ENCODE measurements at places on chromosomes 1 and 21. TPM values are rescaled to one million over a fixed set of nuclear protein-coding genes. Genes with fewer than 3 reads are reported as not detected.

The RPTN gene
- total RNA-seq = not detected

DNA sequence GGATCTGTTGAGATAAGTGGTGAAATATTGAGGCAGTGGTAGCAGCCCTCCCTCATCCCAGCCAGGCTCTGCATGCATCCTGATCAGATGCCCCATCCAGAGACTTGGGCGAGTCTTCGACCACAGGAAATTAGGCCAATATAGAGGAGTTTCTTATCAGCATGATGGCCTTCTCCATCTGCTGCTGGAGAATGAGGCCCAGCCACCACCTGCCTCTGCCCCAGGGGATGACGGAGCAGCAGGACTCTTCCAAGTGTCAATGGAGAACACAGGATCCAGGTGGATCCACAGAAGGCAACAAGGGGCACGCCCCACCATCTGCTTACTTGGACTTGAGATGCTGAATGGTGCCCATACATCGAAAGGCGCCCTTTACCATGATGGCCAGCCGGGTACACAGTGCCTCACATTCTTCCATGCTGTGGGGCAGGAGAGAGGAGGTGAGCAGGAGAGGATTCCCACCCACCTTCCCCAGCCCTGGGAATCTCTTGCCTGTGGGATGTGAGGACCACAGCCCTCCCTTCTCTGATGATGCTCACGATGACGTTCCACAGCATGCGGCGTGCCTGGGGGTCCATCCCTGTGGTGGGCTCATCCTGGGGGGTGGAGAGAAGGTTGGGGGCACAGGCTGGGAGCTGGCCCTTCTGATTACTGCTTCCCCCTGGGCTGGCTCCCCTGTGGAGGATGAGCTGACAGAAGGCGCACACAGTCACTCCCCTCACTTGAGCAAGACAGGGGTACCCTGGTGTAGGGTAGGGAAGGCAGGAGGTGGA is 91.5 kb upstream of the GCLM start:
- no peak for DNase-seq

DNA sequence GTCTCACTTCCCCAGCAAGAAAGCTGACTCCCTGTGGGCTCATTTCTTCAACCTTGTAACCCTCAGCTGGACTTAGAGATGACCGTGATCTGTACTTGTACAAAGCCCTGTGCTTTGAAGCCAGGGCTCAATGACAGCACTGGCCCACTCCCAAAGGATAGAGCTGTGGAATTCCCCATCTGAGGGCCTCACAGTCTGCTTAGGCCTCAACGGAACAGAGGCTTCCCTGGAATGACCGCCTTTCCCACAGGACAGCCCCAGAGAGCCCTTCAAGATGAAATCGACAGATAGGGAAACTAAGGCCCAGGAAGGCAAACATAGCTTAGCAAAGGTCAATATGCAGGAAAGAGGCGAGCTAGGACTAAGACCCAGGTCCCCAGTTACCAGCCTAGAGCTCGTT is 11.5 kb downstream of the SLC9A1 start:
- DNase-seq = no peak

- no peak for DNase-seq
These were observed 238.4 kb downstream of the NPHP4 start for GRCh38 chr1:5753549-5754421.

GRCh38 chr1:10599194-10599861 is 124.6 kb downstream of the PEX14 start:
- DNase-seq = no peak

The CREG1 gene
- total RNA-seq = 13.8 TPM

The INKA2 gene
- total RNA-seq = 0.77 TPM

- DNase-seq = no peak
These were observed 1.0 kb upstream of the MFN2 start for GRCh38 chr1:11979028-11979850.

DNA sequence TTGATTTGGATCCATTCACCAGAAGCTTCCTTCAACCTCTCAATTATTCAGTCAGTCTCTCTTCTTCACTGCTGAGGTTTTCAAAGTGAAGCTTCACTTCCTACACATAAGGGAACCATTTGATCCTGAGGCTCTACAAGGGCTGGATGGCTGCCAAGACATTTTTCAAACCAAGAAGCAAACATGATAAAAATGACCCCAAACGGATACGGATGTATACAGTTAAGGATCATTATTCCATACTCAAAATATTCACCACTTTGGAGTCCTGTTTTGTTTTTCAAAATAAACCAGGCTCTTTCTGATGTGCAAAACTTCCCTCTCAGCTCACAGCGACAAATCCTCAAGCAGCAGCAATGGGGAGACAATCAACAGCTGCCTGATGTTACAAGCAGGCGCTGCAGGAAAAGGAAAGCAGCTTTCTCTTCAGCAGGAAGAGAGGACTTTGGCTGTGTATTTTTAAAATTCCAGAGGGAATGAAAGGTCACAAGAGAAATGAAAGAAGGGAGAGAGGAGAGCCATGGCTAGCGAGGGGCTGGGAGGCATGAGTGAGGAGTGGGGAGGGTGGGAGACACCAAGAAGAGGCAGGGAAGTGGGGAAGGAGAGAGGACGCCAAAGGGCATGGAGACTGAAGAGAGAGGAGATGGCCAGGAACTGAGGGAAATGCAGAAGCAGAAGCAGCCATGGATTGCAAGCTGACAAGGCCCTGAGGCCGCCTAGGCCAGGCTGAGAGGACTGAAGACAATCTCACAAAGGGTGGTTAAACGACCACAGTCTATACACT is 145.4 kb downstream of the SLC45A1 start:
- no peak for DNase-seq

- DNase-seq = no peak
These were observed 119.2 kb upstream of the ATP1B1 start for GRCh38 chr1:168987330-168987729.

DNA sequence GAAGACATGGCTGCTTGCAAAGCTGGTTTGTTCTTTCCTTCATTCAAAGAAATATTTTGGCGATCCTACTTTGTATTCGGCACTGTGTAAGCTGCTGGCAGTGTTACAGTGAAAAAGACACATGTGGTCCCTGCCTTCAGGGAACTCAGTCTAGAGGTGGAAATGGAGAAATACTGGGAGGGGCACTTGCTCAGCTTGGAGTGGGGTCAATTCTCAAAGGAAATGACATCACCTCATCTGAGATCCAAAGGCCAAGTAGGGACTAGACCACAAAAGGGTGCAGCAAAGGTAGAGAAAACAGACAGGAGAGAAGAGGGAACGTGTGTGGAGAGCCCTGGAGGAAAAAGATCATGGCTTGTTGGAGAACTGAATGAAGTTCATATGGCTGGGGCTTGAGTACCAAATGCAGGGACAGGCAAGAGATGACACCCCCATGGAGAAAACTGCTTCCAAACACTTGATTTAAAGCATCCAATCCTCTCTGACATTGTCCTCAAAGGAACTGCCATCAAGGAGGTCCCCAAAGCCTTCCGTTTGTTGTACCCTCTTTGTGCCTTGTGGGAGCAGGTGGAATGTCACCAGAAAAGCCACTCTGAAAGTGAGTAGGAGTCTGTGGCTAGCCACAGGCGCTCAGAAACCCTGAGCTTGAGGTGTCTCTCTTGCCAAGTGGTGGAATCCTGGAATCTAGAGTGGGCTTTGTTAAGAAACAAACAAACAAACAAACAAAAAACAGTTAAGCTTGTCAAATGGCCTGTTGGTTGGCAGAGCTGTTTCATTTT is 48.3 kb upstream of the TDRD10 start:
- DNase-seq = no peak

The MEX3A gene
- total RNA-seq = not detected

DNA sequence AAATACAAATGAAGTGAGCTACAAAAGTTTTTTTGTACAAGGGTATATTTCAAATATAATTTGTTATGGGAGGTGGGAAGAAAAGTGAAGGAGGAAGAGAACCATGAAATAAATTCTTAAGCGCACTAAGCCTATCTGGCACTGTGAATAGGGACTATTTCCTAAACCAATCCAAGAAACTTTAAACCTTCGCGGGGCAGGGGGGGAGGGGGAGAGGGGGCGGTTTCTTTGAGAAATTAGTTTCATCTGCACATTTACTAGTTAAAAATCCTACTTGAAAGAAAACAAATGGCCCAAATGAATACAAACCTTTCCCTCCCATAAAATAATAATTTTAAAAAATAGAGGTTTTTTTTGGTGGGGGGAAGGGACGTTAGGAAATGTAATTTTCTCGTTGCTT is 364 bp downstream of the GOLPH3L start:
- DNase-seq = no peak

The RGS2 gene
- 9.7 TPM for total RNA-seq

DNA sequence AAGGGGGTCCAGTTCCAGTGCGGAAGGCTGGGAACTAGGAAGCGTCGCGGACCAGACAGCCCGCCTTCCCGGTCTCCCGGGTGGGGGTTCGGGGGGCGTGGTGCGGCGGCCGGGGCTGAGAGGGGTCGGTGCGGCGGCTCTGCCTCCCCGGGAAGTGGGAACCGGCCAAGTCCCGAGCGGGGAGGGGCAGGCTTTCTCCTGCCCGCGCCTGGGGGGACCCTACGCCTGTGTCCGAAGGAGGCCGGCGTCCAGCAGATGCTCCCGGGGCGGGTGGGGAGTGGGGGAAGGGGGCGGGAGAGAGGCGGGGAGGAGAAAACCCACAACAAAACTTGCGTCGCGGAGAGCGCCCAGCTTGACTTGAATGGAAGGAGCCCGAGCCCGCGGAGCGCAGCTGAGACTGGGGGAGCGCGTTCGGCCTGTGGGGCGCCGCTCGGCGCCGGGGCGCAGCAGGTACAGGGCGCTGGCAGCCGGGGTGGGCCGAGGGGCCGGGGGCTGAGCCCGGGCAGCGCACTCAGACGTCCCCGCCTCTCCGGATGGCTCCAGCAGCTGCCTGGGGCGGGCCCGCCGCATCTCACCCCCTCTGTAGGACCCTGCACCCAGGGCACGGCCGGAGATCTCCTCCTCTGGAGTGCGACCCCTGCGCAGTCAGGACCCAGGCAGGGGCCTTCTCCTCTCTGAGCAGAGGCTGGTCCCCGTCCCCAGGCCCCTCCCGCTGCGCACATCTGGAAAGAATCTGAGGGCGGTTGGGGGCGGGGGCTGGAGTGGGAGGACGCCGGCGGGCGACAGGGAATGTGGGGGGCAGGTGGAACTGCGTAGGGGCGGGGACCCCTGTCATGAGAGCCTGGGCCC is at the start of gene PODN:
TSS of gene PODN (plus strand) at position 355 of the 849 bp plus-strand sequence. CDS start 7,643 bp downstream, outside the sequence.
- DNase-seq = no peak

The KRTAP24-1 gene
- total RNA-seq = not detected

The JTB gene
- total RNA-seq = 121 TPM

DNA sequence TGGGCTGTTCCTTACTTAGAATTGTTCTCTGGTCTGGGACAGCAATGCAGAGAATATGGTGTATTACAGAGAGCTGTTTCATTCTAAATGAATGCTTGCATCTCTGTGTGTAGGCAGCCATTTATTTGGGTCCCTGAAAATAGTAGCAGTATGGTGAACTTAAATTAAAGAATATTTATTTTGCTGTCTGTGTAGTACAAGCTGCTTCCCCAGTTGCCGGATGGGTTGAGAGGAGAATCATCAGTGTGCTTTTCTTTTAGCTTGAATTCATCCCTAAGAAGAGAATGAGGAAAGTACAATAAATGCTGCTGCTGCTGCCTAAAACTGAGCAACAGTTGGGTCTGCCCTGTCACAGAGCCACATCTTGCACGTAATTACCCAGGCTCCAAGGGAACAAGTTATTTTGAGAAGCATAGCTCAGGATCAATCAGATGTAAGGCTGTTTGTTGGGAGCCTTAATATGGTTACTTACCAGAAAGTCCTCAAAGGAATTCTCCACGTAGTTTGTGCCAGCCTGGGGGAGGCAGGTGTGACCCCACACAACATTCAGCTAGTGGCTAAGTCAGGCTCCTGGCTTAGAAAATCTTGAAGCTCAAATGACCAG is 16.6 kb downstream of the ACTN2 start:
- no peak for DNase-seq

GRCh38 chr1:198597690-198598430 is 41.0 kb upstream of the PTPRC start:
- DNase-seq = no peak

DNA sequence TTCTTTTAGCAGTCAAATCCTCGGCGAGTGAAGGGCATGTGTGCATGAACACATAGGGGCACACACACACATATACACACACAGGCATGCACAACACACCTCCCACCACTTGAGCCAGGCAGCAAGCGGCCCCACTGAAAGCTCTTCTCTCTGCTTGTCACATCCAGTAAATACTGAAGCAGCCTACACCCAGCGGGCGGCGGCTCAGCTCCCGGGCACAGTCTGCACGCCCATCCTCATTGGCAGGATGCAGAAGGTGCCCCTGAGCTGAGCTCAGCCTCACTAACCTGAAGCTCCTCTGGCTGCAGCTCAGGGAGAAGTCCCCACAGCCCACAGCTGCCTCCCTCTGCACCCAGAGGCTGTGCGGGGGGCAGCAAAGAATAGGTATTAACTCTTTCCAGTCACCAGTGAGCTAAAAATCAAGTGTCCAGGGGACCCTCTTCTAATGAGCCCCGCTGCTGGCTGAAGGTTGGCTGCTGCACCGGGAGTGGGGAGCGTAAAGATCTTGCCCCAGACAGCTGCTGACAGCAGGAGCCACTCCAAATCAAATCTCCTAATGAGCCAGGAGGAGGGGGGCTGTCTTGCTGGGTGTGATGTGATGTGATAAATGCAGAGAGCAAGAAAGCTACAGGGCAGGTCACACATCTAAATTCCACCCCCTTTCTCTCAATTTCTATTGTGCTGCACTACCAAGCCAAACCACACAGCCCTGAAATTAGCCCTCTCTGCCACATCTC is 12.5 kb downstream of the RGS8 start:
- DNase-seq = no peak

GRCh38 chr1:9437961-9438430 is 101.3 kb upstream of the SLC25A33 start:
- no peak for DNase-seq

DNA sequence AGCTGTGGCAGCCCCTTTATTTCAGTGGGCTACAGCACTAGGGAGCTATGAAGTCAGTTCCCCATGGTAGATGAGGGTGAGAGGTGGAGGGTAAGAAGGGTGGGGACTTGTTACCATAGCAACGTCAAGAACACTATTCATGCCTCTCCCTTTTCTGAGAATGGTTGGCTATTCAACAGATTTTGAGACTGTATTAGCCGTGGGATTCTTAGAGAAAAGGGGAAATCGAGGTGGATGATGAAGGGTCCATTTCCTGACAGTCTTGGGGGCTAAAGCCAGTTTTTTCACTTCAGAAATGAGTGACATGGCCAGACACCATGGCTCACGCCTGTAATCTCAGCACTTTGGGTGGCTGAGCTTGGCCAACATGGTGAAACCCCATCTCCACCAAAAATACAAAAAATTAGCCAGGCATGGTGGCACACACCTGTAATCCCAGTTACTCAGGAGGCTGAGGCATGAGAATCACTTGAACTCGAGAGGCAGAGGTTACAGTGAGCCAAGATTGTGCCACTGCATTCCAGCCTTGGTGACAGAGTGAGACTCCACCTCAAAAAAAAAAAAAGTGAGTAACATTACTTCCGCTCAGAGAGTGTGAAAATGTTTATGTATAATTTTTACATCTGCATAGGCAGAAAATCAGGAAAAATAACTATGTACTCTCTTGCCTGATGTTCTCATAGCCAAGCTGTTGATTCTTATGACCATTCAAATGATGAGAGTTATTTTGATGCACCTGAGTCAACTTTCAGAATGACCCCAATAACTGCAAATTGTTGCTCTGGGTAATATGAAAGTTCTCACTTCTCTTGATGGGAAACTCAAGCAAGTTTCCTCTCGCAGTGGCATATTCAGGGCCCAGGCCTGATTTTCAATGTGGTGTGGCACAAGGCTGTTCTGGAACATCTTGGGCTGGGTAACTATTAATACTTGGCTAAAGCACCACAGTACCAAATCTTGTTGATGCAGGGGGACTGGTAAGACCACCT is 23.2 kb upstream of the RGSL1 start:
- DNase-seq = no peak

- DNase-seq = no peak
These were observed 37.5 kb downstream of the DPH5 start for GRCh38 chr1:100988121-100988520.

Data from naive thymus-derived CD8-positive, alpha-beta T cell (primary cell).